Mesenteric fat pad (tissue), 1 donor: ENCODE measurements at places on chromosomes 11 and 22.

DNA sequence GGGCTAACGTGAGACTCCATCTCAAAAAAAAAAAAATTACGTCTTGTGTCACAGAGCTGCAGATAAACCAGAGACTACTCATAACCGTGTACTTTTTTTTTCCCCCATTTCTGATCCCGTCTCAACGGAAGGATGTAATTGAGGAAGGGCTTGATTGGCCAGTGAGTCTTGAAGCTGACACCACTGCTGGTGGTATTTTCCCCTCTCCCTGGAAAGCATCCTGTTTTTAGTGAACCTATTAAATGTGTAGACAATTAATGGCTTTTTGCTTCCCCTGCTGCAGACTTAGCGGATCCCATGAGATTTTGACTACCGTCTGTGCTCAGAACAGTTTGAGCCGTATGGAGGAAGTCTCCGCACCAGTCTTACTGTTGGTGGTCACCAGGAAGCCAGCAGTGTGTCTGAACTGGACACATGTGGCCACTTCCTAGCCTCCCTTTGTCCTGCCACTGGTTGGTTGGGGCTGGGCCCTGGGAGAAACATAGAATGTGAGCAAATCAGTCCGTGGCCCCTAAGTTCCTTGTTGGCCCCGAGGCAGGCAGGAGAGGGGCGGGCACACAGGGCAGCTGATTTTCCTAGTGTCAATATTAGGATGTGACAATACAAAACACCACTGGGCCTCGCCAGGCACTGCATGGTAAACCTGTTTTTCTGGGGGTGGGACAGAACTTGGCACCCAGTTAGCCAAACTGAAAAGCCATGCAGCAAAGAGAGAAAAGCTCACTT is 3.1 kb downstream of the BIK start:
- no peak for DNase-seq

DNA sequence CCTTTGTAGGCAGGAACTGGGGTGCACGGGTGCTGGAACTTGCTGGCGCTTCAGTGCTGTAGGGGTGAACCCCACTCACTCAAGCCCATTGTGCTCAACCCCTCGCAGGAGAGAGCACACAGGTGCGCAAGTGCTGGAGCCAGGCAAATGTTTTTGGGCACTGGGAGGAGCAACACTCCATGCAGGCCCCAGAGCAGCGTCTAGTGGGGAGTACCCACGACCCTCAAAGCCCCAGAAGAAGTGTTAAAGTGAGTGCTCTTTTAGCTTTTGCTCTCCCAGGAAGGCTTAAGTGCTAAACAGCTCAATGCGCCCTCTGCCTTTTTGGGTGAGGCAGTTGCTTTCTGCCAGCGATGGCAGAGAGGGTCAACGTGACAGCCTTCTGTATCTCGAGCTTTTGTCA is 282.2 kb upstream of the ARHGAP42 start:
- DNase-seq: no peak

- no peak for DNase-seq
Observed at GRCh38 chr11:5818245-5818886, 9.6 kb downstream of the OR52N2 start.

- DNase-seq: peak; percentile 16
Observed at GRCh38 chr11:65125197-65126056, 3.3 kb downstream of the MRPL49 start.

GRCh38 chr11:27497284-27497866 is 9.2 kb downstream of the LIN7C start:
- DNase-seq: no peak

DNA sequence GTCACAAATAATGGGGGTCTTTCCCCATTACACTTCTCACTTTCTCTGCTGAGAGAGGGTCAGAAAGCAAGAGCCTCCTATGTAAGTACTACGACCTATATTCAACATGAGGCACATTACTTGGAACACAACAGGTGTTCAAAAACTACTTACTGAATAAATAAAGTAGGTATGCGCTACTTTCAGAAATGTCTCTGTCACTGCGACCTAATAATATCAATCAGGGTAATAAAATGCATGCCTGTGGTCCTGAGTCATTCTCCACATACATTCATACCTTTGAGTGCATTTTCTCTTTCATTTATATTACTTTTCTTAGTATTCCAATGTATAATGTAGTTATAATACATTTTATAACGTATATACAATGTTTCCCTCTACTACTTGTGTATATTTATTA is 838.9 kb downstream of the DLG2 start:
- DNase-seq: no peak

DNA sequence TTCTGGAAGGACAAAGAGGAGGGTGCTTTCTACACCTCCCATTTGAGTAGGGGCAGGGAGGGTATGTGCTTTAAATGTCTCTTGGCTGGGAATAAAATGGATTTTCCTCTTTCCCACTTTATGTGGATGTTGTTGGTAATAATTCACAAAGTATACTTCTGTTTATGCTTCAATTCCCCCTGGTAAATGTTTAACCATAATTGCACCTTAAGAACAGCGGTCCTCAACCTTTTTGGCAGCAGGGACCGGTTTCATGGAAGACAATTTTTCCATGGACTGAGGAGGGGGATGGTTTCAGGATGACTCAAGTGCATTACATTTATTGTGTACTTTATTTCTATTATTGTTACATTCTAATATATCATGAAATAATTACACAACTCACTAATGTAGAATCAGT is 4.0 kb upstream of the TP53AIP1 start:
- no peak for DNase-seq

DNA sequence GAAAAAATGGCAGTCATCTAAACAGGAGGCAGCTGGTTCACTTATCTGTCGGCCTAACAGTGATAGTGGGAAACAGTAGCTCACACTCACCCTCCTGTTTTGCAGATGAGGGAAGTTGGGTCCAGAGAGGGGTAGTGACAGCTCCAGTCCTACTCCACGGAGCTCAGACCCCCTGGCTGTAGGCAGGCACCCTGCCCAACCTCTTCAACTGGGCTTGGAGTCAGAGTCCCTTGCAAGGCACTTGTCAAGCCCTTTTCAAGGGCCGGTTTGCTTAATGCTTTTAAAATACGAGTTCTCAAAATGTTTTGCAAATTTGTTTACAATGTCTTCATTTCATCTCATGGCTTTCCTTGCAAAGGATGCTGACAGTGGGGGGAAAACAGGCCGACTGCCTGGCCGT is 75.1 kb downstream of the BMAL1 start:
- DNase-seq: no peak

DNA sequence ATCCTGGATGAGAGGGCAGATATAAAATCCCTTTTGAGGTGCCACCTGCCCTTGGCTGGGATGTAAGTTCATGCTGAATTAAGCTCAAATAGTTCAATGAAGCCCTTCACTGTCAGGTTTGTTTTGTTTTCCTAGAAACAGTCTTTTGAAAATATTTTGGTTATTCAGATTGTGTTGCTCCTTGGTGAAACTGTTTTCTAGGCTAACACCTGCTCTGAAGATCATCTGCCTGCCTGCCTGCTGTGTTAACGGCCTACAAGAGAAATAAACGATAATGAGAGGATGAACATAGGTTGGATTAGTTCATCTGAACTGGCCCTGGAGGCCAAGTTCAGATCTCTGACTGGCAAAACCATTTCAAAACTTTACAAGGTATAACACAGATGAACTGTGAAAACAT is 67.4 kb downstream of the ZBTB44 start:
- no peak for DNase-seq

DNA sequence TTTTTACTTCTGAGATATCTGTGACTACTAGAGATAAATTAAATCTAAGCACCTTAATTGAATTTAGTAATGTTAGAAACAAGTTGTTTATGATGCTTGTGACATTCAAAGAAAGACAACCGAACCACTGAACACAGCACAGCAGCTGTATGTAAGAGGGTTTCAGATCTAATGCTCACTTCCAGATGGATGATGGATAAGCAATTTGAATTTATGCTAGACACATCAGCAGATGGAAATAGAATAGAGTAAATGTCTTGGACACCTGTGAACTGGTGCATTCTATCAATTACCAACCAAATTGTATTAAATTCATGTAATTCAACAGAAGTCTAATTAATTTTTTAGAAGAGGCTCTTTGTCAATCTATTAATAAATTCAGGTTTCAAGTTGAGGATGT is 306.3 kb downstream of the CNTN5 start:
- no peak for DNase-seq

DNA sequence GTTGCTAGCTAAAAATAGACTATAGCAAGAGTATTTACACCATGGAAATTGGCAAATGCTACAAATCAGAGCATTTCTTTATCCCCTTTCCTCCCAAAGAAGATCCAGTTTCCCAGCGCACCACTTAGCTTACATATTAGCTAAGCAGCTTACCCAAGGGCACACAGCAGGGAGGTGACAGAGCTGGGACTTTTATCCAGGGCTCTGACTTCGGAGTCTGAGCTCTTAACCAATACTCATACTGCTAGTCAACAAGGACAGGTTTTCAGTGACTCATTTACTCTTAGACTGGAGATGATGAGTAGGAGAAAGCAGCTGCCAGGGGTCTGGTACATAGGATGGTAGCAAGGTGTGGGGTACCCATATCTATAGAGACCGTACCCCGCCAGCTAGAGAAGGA is 38.4 kb downstream of the NAV2 start:
- no peak for DNase-seq

DNA sequence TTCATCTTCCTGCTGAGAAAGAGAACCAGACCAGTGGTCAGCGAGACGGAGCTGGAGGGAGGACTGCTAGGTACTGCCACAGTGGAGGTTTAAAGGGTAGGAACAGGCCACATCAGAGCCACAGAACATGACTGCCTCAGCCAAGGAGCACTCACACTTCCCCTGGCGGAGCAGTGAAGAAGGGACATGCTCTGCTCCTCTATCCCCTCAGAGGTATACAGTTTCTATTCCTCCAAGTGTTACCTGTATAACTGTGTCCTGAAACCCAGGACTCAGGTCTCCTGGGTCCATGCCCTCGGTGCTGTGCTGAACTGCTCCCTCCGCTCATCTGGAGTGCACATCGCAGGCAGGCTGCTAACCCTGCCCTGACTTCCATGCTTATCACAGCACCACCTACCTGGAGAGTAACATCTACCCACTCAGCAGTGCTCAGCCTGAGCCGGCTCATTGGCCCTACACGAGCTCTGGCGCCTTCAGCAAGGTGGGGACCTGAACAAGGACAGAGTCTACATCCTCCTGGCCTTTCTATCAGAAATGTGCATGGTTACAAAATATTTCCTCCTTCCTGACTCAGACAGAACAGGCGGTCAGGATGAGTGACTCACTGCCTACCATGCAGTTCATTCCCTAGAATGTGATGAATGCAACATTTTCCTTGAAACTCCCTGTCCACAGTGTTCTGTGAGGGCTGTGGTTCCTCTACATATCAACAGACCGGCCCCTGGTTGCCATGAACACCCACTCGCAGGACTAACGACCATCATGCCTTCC is 52.9 kb downstream of the C11orf58 start:
- DNase-seq: no peak

GRCh38 chr11:124499711-124500110 is 43.7 kb downstream of the OR8B12 start:
- no peak for DNase-seq

DNA sequence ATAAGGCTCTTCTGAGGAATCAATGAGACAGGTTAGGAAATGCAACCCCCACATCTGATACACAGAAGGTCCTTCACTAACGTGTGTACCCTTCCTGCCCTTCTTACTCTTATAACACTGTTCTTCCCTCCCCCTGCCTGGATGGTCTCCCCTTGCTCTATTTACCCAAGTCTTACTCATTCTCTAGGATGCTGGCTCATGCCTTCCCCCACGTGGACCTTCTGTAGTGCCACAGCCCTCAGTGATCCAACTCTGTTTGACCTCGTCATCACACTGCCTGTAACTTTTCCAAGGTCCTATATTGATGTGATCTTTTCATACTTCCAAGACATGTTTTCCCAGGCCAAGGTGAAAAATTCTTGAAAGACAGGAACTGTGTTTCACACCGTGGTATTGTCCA is 79.8 kb downstream of the C11orf58 start:
- no peak for DNase-seq

- DNase-seq: no peak
Observed at GRCh38 chr11:74417379-74417804, 19.2 kb upstream of the PGM2L1 start.

DNA sequence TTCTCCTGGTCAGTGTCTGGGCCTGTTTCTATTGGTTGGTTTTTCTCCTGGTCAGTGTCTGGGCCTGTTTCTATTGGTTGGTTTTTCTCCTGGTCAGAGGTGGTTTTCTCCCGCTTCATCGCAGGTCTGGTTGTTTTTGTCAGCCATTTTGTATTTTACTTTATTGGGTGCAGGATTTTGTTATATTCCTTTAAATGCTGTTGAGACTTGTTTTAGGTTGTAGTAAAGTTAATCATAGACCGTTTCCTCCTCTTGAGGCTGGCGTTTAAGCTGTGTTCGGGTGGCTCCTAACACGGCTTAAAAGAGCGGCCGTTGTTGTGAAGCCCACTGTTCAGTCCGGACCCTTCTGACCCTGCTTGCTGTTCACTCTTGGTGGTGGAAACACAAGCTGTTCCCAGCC is 26.2 kb downstream of the ZBED4 start:
- DNase-seq: no peak

- no peak for DNase-seq
Observed at GRCh38 chr11:60734279-60734678, 9.8 kb downstream of the MS4A18 start.
